ENCODE measurements at places on chromosomes 2 and 18.

DNA sequence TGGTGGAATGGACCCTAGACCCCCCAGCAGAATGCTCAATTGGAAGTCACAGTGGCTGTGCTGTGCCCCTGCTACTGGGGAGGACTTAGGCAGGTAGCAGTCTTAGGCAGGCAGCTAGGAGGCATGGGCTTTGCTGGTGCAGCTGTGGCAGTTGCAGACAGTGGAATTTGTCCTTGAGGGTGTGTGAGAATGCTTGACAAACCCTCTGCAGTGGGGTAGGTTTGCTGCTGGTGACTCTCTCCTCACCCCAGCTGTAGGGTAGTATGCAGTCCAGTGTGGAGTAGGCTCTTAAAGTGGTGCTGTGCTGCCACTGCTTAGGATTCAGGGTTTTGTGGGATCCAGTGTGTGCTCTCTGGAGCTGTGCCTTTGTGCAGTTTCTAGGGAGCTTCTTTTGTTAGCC is 61.3 kb downstream of the NUP35 start:
- H3K4me1 ChIP-seq, result no peaks in the 10 kb centered on the region
- no peak overlapping the region for H3K4me3 ChIP-seq
- no peak for DNase-seq
- H3K27me3 ChIP-seq, result no peaks in the 10 kb centered on the region

- H3K36me3 ChIP-seq, result no peaks in the 10 kb centered on the region
- H3K4me3 ChIP-seq, result no peak overlapping the region
- no peaks in the 10 kb centered on the region for H3K27me3 ChIP-seq
- no peaks in the 10 kb centered on the region for H3K4me1 ChIP-seq
- no peak overlapping the region for H3K27ac ChIP-seq
These were observed 30.4 kb upstream of the FN1 start for GRCh38 chr2:215466097-215466909.

DNA sequence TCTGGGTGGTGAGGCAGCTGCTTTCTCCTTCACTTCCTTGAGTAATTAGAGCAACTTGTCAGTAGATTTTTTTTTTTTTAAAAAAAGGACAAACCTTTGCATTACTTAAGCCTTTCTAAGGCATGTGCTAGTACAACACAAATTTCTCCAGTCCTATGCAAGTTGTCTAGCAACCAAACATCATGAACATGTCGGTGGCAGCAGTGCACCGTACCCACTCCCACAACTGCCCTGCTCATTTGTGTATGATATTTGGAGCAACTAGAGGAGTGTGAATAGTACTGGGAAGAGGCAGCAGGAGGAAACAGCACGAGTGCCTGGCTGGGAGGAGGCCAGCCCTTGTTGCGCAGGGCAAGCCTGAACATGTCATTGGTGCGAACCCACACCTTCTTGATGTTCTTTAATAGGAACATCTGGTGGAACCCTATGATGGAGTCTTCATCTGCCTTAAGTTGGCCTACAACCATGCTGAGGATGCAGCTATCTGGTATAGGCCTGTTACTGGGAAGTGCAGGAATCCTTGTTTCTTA is 238.3 kb downstream of the TDRD15 start:
- DNase-seq, result no peak
- H3K27me3 ChIP-seq, result no peaks in the 10 kb centered on the region
- no peaks in the 10 kb centered on the region for H3K36me3 ChIP-seq
- no peaks in the 10 kb centered on the region for H3K4me1 ChIP-seq
- no peak overlapping the region for H3K27ac ChIP-seq

DNA sequence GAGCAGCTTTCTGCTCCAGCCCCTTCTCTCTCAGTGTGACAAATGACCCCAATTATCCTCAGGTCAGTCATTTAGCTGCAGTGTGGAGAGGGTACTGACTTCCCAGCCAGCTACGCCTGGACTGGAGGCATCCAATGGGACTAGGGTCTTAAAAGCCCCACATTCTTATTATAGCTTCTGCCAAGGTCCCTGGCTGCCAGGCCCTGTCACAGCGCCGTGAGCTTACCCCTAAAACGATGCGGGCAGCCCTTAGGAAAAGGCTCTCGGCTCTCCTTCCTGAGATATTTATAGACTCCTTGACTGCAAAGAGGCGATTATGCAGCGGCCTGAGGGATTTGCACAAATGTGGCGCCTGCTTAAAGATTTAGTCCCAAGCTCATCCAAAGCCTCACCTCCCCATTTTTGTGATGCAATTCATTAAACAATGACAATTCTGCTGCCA is 69.2 kb upstream of the EDAR start:
- no peak overlapping the region for H3K27ac ChIP-seq
- H3K4me3 ChIP-seq, result no peak overlapping the region
- no peaks in the 10 kb centered on the region for H3K36me3 ChIP-seq
- H3K27me3 ChIP-seq, result no peaks in the 10 kb centered on the region
- no peaks in the 10 kb centered on the region for H3K4me1 ChIP-seq
- no peak for DNase-seq

GRCh38 chr18:21330122-21330701 is 88.2 kb downstream of the GREB1L start:
- DNase-seq, result no peak
- no peaks in the 10 kb centered on the region for H3K4me1 ChIP-seq
- no peaks in the 10 kb centered on the region for H3K27me3 ChIP-seq

DNA sequence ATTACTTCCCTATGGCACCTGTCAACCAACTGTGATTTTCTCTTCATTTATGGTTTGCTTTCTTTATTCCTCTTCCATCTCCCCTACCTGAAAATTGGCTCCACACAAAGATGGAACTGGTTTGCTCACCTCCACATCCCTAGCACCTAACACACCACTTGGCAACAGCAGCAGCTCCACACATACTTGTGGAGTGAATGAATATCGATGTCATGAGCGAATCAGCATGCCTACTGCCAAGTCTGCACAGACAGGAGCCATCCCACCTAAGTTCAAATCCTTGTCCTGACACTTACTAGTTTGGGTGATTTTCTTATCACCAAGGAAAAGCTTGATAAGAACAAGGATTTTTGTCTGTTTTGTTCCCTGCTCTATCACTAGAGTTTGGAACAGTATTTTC is 191.4 kb upstream of the TMEM200C start:
- H3K27me3 ChIP-seq, result no peaks in the 10 kb centered on the region
- H3K36me3 ChIP-seq, result no peaks in the 10 kb centered on the region
- no peaks in the 10 kb centered on the region for H3K4me1 ChIP-seq
- DNase-seq, result no peak

GRCh38 chr2:158131919-158132566 is 30.4 kb downstream of the UPP2 start:
- H3K4me3 ChIP-seq, result no peak overlapping the region
- no peak overlapping the region for H3K27ac ChIP-seq
- H3K36me3 ChIP-seq, result no peaks in the 10 kb centered on the region
- H3K4me1 ChIP-seq, result no peaks in the 10 kb centered on the region

DNA sequence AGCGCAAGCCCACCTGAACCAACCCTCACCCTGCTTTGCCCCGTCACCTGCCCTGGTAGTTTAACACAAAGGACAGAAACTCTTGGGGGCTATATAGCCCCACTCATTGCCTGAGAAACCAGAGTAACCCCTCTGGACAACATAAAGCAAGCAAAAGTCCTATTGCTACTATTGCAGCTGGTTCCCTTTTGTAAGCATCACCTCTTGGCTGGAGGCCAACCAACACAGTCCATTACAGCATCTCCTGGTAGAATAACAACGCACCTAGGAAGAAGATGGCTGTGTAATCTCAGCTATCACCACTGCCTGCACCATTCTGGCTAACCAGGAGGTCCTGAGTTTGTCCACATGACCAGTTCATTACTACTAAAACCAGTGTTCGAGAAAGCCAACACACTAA is 36.4 kb downstream of the FLACC1 start:
- H3K4me3 ChIP-seq, result no peak overlapping the region
- no peaks in the 10 kb centered on the region for H3K27me3 ChIP-seq
- peaks cover 4% of the 10 kb centered on the region for H3K36me3 ChIP-seq

DNA sequence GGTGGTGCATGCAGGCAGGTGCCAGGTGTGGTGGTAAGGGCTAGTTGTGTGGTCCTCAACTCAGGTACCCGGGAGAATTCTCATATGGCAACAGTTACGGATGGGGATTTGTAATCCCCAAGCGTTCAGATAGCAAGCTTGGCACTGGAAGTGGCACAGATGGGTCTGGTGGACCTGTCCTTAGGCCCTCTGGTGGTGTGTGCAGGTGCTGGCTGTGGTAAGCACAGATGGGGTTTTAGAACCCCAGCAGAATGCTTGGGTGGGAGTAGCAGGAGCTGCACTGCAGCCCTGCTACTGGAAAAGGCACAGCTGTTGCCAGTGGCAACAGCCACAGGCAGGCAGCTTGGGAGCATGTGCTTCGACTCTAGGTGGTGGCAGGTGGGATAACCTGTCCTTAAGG is 948.2 kb upstream of the FAM98A start:
- H3K27me3 ChIP-seq, result no peaks in the 10 kb centered on the region
- H3K4me3 ChIP-seq, result no peak overlapping the region

- no peak overlapping the region for H3K27ac ChIP-seq
- DNase-seq, result no peak
- H3K27me3 ChIP-seq, result no peaks in the 10 kb centered on the region
- no peak overlapping the region for H3K4me3 ChIP-seq
These were observed 490.0 kb downstream of the TXNL1 start for GRCh38 chr18:56148373-56148772.

DNA sequence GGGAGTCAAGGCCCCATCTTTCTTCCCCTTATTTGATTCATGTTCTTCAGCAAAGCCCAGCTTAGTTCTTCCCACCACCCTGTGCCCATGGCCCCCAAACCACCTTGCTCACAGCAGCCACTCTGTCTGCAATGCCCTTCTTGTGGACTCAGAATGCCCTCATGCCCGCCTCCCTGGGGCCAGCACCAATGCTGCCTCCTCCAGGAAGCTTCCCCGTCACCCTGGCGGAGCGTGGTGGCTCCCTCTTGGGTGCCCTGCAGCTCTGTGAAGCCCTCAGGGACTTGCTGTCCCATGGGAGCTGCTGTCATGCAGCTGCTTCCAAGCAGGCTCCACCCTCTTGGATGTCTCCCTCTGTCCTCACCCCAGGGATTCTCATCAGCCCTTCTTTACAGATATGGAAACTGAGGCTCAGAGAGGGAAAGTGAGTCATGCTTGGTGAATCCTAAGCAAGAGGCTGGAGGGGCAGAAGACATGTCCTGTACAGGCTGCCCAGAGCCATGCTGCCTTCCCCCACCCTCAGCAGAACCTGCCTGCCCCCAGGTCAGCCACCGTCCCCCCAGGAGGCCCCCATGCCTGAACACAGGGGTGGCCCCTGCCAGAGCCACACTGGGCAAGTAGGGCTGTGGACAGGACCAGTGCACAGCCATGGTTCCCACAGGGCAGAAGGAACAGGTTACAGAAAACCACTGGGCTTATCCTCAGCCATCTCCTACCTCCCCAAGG is 11.8 kb upstream of the DUSP2 start:
- H3K4me3 ChIP-seq, result peak overlapping the region; percentile 7
- peaks cover 28% of the 10 kb centered on the region for H3K4me1 ChIP-seq
- H3K27me3 ChIP-seq, result no peaks in the 10 kb centered on the region
- H3K36me3 ChIP-seq, result no peaks in the 10 kb centered on the region
- peak overlapping the region; percentile 7 for H3K27ac ChIP-seq
- DNase-seq, result no peak

DNA sequence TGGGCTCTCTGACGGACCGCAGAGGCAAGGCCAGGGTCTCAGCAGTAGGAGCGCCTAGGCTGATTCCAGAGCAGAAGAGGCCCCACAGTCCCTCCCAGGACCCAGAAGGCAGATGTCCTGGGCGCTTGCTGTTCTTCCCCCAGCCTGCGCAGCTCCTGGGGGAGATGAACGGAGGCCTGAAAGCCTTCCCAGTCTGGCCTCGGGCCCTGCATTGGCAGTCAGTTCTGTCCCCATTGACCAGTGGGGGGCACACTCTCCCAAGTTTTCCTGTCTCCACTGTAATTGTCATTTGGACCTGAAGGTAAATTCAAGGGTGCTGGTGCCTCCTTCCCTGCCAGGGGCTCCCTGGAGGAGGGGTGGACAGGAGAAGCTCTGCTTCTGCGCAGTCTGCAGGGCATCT is 345.7 kb downstream of the CYP26B1 start:
- H3K4me1 ChIP-seq, result no peaks in the 10 kb centered on the region
- no peak overlapping the region for H3K27ac ChIP-seq
- DNase-seq, result no peak
- no peaks in the 10 kb centered on the region for H3K27me3 ChIP-seq
- H3K4me3 ChIP-seq, result no peak overlapping the region
- H3K36me3 ChIP-seq, result no peaks in the 10 kb centered on the region
